Activated CD4-positive, alpha-beta memory T cell treated with anti-CD3 and anti-CD28 coated beads for 36 hours (primary cell): ENCODE measurements at places on chromosomes 6 and 20.

GRCh38 chr6:42407379-42407778 is 44.3 kb downstream of the TRERF1 start:
- peak; percentile 53 for DNase-seq

GRCh38 chr6:14091339-14091978 is 26.1 kb upstream of the CD83 start:
- DNase-seq, result no peak

DNA sequence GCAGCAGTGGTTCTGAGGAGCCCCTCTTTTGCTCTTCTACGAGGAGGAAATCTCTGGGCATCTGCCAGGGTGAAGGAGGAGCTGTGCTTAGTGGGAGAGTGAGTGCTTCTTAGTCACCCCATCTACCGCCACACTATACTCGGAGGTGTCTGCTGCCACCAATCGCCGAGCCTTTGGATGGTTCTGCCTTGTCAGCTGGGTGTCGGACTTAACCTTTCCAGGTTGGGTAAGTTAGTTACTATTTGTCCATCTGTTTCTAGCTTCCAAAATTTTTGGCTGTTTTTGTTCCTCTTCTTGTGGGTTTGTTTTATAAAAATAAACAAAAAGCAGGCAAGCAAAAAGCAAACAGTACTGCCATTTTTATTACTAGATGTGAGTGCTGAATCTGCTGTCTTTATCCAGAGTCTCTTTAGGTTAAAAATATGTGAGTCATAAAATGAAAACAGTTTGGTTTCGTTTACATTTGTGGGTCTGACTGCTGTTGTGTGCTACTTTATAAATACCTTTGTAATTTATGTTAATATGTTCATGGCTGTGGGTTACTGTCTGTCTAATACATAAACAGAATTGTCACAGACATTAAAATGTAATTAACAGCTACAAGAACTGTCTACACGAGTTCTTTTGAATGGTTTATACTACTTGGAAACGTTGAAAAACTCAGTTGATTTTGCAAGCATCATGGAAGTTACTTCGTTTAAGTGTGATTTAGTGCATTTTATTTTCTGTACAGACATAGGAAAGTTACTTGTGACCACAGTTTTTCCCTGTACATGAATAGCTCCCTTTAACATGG is 89.2 kb downstream of the ARID1B start:
- peak; percentile 63 for DNase-seq

DNA sequence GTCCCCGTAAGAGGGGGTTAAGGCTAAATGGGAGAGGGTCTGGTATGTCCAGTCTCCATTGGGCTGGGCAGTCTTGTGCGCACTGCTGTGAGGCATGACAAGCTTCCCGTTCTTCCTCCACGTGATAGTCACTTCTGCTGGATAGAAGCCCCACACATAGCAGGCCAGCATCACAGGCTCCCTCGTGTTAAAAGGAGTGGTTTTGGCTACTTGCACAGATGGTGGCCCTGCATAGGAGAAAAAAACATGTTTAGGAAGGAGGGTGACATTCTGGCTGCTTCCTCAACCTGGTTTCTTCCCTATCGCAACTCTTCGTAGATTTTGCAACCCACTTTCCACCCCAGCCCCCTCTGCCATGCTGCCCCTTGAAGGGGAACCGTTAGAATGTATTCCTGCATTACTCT is 3.6 kb downstream of the HLA-DMB start:
- DNase-seq, result no peak

GRCh38 chr6:22821664-22822320 is 252.4 kb downstream of the HDGFL1 start:
- no peak for DNase-seq

DNA sequence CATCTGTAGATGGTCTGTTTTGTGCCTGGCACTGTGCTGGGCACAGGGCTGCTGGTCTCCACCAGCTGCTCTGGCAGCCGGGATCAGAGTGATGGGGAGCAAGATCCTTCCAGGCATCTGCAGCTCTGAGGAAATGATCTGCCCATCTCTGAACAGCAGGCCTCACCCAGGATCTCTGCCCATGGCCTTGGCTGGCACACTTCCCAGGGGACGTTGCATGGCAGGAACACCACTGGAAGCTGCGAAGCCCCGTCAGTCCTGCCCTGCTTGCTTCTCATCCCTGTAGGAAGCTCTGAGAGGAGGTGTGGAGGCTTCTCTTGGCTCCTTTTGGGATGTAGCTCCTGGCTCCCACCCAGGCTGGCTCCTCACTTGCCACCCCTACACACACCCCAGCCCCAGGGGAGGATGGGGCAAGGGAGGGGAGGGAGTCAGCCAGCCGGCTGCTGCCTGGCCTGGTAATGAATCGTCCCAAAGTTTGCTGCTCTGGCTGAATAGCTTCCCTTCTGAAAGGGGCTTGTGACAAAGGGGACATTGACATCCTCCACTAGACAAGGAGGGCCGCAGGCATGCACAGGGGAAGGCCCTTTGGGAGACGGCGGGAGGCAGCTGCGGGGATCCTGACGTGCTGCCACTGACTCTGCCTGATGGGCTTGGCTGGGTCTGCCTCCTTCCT is 108.9 kb downstream of the VEGFA start:
- no peak for DNase-seq

DNA sequence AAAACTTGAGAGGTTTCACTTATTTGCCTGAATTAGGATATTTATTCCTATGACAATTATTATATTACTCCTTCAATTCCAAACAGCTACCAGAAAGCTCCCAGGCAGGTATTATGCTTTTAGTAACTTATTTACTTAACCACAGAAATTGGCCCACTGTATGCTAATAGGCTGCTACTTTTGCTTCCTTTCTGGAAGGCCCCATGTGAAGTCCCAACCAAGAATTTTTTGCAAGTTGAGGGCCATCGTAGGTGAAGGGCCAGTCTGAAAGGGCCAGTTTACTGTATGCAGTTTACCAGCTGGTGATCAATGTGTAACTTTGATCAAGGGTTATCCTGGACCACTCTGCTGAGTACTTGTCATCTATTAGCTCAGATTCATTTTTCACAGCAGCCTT is 45.0 kb downstream of the EDN1 start:
- DNase-seq, result no peak

DNA sequence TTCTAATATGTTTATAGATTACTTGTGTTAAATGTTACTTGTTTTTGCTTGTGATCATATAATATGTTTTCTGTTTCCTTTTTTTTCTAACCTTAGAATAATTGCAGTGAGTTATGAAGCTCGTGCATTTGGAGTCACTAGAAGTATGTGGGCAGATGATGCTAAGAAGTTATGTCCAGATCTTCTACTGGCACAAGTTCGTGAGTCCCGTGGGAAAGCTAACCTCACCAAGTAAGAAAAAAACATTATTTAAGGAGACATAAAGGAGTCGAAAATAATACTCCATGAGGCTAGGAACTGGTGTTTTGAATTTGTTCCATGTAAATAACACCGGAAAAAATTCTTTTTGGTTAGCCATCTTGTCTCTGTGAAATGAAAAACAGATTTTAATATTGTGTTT is 6.9 kb downstream of the POLH start:
- DNase-seq, result no peak

- no peak for DNase-seq
These were observed 1.9 kb downstream of the ABCF1 start for GRCh38 chr6:30573113-30573512.

DNA sequence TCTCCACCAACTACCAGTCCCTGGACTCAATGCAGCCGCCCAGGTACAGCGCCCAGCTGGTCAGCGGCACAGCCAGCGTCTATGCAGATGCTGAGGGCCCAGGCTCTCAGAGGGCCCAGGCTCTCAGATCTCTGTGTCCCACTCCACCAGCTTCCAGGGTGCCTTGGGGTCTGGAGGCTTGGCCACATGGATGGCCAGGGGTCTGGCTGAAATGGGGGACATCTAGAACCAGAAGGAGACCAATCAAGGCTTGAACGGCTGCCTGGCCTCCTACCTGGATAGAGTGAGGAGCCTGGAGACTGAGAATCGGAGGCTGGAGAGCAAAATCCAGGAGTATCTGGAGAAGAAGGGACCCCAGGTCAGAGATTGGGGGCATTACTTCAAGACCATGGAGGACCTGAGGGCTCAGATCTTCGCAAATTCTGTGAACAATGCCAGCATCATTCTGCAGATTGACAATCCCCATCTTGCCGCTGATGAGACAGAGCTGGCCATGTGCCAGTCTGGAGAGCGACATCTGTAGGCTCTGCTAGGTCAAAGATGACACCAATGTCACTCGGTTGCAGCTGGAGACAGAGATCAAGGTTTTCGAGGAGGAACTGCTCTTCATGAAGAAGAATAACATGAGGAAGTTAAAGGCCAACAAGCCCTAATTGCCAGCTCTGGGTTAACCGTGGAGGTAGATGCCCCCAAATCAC is 44.1 kb upstream of the GRM4 start:
- DNase-seq, result peak; percentile 53

DNA sequence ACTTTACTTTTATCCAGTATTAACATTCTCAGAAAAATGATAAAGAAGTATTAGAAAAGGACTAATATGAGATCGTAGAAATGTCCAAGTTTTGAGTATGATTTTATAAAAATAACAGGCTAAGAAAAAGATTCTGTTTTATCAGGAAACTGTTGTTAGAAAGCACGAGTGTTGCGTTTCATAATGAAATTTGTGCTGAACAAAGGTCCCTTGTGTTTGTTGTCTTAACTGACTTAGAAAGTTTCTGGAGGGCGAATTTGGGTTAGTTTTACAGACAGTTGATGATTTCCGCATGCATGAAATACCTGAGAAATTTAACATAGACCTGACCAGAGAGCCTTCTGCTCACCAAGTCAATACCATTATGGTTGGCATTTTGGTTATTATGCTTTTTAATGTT is 136.0 kb downstream of the FNDC1 start:
- no peak for DNase-seq

- DNase-seq, result no peak
These were observed 19.4 kb upstream of the MAN1A1 start for GRCh38 chr6:119368921-119369320.

- no peak for DNase-seq
These were observed 115.3 kb downstream of the SYNDIG1 start for GRCh38 chr20:24584538-24585356.

GRCh38 chr6:5425267-5425666 is 164.0 kb downstream of the FARS2 start:
- DNase-seq, result no peak

GRCh38 chr20:47784599-47785310 is 526 bp downstream of the SULF2 start:
- DNase-seq, result no peak

GRCh38 chr20:5658912-5659345 is 91.3 kb upstream of the SHLD1 start:
- DNase-seq, result peak; percentile 71

DNA sequence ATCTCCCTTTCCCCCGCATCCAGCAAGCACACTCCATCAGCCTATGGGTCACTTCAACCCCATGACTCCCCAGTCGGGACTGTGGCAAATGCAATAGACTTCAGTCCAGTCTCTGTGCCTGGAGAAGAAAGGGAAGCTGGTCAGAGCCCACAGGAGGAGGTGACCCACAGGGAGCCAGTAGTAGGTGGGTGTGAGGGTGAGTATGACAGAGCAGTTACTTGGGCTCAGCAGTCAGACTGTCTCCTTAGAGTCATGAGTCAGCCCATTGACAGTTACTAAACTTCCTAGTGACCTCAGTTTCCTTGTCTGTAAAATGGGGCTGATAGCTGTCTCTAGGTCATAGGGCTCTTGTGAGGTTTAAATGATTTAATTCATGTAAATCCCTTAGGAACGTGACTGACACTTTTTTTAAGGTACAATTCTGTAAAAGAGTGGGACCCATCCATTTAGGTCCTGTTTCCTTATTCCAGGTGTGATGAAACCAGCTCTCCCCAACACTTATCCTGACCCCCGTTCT is 33.9 kb upstream of the HLA-C start:
- no peak for DNase-seq

- DNase-seq, result no peak
These were observed 19.5 kb upstream of the SLC22A16 start for GRCh38 chr6:110495949-110496348.

DNA sequence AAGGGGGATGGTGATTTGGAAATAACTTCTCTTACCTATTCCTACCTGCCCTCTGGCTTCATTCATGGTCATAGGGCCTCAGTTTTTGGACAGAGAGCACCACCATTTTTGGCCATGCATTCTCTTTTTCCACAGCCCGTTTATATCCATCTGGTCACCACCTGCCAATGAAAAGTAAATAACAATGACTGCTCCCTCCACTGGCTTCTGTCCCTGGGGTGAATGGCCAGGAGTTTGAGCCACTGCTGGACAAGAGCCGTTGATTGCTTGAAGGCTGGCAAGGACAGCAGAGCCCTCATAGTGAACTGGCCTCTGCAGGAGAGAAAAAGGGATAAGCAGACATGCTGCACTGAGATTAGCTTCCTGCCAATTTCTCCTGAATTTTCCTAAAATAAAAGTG is 261.8 kb downstream of the ADGB start:
- no peak for DNase-seq

- DNase-seq, result no peak
These were observed 301.2 kb downstream of the LRFN2 start for GRCh38 chr6:40285996-40286395.

GRCh38 chr20:24732599-24732998 is 216.5 kb upstream of the CST7 start:
- no peak for DNase-seq

- no peak for DNase-seq
These were observed 86.0 kb downstream of the TIAM2 start for GRCh38 chr6:155080881-155081845.

DNA sequence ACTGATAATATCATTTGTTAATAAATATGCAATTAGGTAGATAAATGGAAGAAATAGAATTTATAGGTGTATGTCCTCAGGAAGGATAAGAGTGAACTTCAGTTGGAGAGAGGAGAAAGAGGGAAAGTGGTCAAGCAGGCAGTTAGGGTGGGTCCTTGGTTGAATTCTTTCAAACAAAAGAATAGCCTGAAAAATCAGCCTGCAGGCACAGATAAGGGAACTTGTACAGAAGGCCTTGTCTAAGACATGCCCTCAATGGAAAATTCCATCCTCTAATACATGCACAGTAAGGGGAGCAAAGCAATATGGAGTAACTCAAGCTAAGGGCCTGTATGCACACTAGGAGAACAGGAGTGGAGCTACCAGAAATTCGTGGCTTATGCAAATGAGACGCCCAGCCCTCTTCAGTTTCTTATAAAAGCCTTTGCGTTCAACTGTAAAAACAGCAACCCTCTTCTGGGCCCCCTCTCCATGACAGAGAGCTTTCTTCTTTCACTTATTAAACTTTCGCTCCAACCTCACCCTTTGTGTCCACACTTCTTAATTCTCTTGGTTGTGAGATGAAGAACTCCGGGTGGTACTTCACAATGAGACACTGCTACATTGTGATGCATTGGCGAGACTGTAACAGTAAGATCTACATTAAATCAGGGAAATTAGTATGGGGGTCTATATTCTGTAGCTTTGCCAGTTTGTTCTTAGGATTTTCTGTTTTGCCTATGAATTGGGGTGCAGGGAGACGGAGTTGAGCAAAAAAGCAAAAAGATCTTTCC is 147.0 kb downstream of the HS3ST5 start:
- DNase-seq, result no peak

DNA sequence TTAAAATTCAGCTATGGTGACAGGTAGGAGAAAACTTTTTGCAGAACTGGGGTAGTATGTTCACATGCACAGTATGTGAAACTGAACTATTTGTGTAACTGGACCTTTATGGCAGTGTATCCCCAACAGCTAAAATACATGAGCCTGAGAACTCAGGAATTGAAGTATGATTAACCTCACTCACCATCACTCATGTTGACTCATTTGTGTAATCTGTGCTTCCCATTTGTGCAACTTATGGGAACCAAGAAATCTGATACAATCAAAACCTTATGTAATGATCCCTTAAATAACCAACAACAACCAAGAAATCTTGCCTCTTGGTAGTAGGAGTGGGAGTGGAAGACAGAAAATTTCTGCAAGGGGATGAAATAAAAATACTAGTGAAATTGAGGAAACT is 674.9 kb downstream of the HDGFL1 start:
- DNase-seq, result no peak
